Muscle of arm (tissue), 14 donors: ENCODE measurements at places on chromosomes 12 and 14. TPM values are rescaled to one million over a fixed set of nuclear protein-coding genes. Genes with fewer than 3 reads are reported as not detected.

GRCh38 chr12:49092816-49093406, 1.7 kb downstream of the DHH start:
- no peak for DNase-seq

Gene LRP1-AS
- polyA plus RNA-seq = not detected

DNA sequence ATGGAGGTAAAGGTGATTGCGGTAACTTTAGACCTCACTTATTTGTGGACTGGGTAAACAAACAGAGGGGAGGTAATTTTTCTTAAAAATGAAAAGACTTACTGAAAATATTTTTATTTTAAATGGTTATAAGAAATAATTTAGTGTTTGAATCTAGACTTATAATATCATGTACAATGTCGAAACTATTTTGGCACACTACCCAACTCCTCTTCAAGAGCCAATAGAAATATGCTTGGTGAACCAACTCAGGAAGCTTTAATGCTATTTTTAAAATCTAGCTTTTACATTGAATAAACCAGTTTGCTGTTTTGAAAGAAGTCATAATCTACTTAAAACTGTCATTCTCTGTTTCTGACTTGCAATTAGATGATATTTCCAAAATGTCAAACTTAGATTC, 175.8 kb upstream of the NPAS3 start:
- DNase-seq = peak; percentile 20

- DNase-seq = no peak
These were observed 238.8 kb downstream of the DACT1 start for GRCh38 chr14:58876608-58877007.

- DNase-seq = no peak
These were observed 568.7 kb downstream of the RPS29 start for GRCh38 chr14:49017447-49017846.

Gene TROAP
- polyA plus RNA-seq = 8.3 TPM

DNA sequence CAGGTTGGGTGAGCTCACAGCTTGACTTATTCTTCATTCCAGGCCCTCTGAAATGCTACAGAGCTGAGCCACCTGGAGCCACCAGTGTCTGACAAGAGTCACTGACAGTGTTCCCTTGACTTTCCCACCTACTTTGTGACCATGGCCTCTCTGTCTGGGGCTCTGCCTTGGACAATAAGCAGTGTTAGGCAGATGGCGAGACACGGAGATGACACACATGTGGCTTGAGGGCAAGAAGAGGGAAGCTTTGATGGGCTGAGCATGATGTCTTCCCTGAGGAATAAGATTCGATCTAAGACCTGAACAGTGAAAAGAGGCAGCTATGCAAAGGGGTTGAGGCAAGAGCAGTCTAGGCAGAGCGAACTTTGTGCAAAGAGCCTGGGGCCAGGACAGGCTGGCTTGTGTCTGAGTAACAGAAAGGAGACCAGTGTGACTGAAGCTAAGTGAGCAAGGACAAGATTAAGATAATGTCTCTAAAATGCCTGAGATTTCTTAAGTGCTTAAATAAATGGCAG, 105.5 kb downstream of the NUAK1 start:
- no peak for DNase-seq

Gene GUCY2C
- polyA plus RNA-seq = 0.25 TPM

DNA sequence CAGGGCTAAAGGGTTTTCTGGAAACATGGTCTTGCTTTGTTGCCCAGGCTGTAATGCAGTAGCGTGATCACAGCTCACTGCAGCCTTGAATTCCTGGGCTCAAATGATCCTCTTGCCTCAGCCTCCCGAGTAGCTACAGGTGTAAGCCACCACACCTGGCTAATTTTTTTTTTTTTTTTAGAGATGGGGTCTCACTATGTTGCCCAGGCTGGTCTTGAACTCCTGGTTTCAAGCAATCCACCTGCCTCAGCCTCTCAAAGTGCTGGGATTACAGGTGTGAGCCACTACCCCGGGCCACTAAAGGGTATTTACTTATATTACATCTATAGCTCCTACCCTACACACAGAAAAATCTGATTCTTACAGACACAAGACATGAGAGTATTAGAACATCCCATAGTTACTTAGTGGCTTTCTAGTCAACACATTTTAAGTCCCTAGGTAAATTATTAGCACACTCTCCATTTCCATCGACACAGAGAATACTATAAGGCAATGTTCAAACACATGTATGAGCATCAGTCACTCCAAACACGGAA, 6.2 kb upstream of the DCAF11 start:
- DNase-seq = no peak

DNA sequence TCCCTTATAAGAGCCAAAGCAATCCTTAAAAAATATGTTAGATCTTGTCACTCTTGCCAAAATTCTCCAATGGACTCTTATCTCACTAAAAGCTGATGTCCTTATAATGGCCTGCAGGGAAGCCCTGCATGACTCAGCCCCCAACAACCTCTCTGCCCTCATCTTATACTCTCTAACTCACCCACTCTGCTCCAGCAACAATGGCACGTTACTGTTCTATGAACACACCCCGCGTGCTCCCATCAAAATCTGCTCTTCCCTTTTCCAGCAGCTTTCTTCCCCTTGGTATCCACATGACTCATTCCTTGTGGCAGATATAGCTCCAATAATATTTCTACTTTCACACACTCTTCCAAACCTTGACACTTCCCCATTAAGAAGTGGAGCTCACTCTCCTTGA, 108.1 kb downstream of the DENND5B start:
- no peak for DNase-seq

- no peak for DNase-seq
These were observed 69.0 kb upstream of the RERGL start for GRCh38 chr12:18158774-18159557.

DNA sequence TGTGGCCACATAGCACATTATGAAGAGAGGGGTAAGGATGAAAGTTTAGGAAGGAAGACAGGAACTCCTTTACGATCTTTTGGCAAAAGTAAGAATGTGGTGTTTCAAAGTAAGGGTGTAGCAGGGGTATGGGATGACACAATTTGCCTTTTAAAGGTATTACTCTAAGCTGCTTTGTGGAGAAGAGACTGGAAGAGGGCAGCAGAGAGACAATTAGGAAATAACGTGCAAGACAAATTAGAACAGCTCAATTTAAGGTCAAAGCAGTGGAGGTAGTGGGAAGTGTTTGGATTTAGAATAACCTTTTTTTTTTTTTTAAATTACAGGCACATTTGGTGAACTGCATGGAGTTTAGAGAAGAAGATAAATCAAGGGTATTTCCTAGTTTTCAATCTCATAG, 342.6 kb downstream of the NOVA1 start:
- DNase-seq = peak; percentile 18

Gene OTOGL
- 0.63 TPM for polyA plus RNA-seq
